ENCODE measurements at places on chromosomes 13 and 19.
A peak's percentile ranks its signal among the peaks of the same experiment; 100 is the strongest.

GRCh38 chr19:55131421-55131820 lies 14.0 kb upstream of the PPP1R12C start:
- H3K27me3 ChIP-seq = no peaks in the 10 kb centered on the region
- no peak for DNase-seq
- no peak overlapping the region for H3K4me3 ChIP-seq
- no peak overlapping the region for H3K27ac ChIP-seq
- no peaks in the 10 kb centered on the region for H3K36me3 ChIP-seq

DNA sequence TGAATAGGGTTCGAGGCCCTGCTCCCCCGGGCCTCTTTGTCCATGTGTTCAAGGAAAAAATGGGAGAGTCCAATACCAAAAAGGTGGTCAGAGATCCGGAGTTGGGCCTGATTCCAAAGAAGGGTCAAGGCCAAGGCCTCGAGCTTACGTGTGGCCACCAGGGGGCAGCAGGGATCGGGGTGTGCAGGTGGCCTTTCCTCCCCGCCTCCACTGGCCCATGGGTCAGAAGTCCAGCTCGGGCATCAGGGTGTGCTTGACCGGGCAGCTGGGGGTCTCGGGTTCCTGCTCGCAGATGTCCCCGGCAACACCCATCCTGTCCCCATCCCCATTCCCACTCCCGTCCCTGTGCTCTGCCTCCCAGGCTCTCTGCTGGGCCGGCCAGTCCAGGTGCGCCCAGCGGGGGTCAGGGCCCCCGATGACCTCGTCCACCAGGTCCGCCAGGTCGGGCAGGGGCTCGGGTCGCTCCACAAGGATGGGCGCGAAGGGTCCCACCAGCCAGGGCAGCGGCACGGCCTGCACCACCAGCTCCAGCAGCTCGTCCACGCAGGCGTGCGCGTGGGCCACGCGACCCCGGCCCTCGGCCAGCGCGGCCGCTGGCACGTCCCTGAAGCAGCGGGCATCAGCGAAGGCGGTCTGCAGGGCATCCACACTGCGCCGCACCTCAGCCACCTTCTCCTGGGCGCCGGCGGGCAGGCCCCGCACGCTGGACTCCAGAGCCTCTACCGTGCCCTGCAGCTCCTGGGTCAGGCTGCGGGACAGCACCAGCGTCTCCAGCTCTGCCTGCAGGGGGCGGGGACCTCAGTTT lies 5.2 kb upstream of the PLIN4 start:
- H3K4me3 ChIP-seq = no peak overlapping the region
- H3K4me1 ChIP-seq = peaks cover 8% of the 10 kb centered on the region
- H3K27ac ChIP-seq = no peak overlapping the region
- DNase-seq = no peak

DNA sequence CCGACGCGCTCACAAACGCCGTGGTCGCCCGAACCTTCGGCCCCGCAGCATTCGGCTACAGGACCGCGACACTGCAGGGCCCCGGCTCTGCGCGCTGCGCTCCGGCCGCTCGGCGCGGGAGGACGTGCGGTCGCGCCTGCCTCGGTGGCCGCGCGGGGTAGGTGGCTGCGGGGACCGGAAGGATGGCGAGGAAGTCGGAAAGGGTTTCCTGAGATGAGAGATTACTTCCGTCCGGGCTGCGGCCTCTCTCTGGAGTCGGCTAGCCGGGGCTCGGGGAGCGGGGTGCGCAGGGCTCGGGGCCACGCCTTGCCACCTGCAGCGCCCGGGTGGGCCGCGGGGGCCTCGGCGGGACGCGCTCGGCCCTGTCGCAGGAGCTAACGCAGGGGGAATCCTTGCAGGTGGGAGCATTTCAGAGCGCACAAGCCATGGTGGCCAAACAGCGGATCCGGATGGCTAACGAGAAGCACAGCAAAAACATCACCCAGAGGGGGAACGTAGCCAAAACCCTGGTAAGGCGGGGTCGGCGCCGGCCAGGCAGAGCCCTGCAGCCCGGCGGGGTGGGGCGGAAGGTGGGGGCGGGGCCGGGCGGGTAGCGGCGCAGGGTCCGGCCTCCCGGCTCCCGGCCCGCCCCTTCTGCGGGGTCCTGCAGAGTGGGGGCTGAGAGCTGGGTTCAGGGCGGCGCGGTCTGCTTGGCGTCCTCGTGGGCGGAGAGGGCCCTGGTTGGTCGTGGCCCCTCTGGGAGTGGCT lies at the start of gene SERP2:
TSS of gene SERP2 (plus strand) at position 224 of the 747 bp plus-strand sequence. CDS start at position 426, 202 bp downstream.
- H3K36me3 ChIP-seq = no peaks in the 10 kb centered on the region
- peaks cover 12% of the 10 kb centered on the region for H3K4me1 ChIP-seq
- H3K4me3 ChIP-seq = peak within 1 kb of the TSS; percentile 59
- no peak for DNase-seq
- H3K27ac ChIP-seq = peak within 1 kb of the TSS; percentile 74

DNA sequence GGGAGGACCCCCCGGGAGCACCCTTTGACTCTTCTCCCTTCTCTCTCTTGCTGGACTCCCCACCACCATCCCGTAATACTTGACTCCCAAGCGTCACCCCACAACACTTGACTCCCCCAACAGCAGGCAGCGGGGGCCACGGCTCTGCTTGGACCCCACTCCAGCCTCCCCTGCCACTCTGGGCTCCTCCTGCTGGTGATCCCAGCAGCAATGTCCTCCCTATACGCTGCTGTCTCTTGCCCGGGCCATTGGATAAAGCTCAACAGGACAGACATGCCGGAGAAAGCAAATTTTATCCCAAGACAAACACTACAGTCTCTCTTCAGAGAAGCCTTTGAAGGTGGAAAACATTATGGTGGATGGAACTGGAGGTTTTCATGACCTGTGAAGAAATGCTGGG lies 20.4 kb upstream of the AMER2 start:
- no peak overlapping the region for H3K4me3 ChIP-seq
- H3K4me1 ChIP-seq = no peaks in the 10 kb centered on the region
- no peak for DNase-seq
- H3K27ac ChIP-seq = no peak overlapping the region
- H3K36me3 ChIP-seq = no peaks in the 10 kb centered on the region

DNA sequence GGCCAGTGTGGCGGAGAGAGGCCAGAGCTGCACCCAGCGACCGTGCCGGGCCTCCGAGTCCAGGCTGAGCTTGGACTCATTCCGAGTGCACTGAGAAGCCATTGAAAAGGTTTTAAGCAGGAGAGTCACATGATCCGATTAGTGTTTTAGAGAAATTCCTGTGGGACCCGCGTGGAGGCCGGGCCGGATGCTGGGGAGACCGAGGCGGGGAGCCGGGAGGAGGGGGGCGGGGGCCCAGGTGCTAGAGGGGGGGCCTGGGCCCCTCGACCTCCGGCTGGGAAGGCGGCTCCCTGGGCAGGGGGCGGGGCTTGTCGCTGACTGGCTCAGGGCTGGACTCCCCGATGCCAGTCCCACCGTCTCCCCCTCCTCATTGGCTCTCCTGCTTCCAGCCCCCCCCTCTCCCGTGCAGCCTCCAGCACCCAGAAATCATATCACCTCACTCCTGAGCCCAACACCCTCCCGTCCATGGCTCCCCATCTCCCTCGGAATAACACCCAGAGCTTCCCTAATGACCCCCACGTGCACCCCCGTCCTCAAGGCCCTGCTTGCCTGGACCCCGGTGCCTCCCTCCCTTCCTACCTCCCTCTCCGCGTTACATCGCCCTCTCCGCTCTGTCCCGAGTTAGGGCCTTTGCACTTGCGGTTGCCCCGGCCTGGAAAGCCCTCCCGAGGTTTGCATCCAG lies 5.2 kb upstream of the ZNF579 start:
- no peaks in the 10 kb centered on the region for H3K36me3 ChIP-seq
- no peaks in the 10 kb centered on the region for H3K27me3 ChIP-seq
- peaks cover 38% of the 10 kb centered on the region for H3K4me1 ChIP-seq
- peak overlapping the region; percentile 12 for H3K27ac ChIP-seq
- peak overlapping the region; percentile 32 for H3K4me3 ChIP-seq
- DNase-seq = no peak

DNA sequence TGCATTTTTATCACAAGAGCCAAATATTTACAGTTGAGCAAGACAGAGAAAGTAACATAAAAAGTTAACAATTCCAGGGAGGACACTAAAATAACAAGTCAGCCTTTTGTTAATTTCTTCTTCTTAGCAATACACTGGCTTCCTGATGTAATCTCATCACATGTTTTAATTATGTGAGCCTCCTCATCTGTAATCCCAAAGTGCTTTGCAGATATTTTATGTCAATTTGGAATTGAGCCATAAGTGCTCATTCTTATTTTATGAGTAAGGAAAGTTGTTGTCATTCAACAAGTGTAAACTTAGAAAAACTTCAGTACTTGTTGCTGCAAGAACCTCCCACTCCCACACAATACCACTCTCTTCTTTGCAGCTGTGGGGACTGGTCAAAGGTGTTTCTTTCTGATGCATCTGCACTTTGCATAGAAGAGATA lies 223.6 kb downstream of the GPC6 start:
- no peaks in the 10 kb centered on the region for H3K36me3 ChIP-seq
- no peak for DNase-seq
- H3K27ac ChIP-seq = no peak overlapping the region
- H3K4me1 ChIP-seq = no peaks in the 10 kb centered on the region
- no peaks in the 10 kb centered on the region for H3K27me3 ChIP-seq

GRCh38 chr19:20318616-20319015 lies 151.6 kb downstream of the ZNF486 start:
- H3K4me3 ChIP-seq = no peak overlapping the region
- no peaks in the 10 kb centered on the region for H3K27me3 ChIP-seq
- H3K36me3 ChIP-seq = no peaks in the 10 kb centered on the region
- no peak overlapping the region for H3K27ac ChIP-seq
- no peaks in the 10 kb centered on the region for H3K4me1 ChIP-seq

DNA sequence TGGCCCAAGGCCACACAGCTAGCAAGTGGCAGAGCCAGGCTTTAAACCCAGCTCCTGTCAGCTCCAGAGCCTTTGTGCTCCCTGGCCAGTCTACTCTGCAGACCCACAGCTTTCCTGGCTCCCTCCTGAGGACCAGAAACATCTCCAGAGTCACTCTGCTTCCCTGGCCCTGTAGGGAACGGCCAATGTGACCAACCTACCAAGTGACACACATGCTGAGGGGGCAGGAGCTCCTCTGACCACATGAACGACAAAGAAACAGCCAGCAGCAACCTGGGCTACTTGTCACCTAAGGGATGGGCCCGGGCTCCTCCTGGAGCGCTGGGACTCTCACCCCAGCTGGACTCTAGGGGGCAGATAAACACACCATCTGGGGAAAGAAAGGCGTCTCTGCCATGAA lies 19.3 kb downstream of the PEG3 start:
- no peak overlapping the region for H3K4me3 ChIP-seq
- H3K27ac ChIP-seq = no peak overlapping the region
- no peaks in the 10 kb centered on the region for H3K4me1 ChIP-seq
- no peaks in the 10 kb centered on the region for H3K27me3 ChIP-seq
- H3K36me3 ChIP-seq = peaks cover 15% of the 10 kb centered on the region
- no peak for DNase-seq

DNA sequence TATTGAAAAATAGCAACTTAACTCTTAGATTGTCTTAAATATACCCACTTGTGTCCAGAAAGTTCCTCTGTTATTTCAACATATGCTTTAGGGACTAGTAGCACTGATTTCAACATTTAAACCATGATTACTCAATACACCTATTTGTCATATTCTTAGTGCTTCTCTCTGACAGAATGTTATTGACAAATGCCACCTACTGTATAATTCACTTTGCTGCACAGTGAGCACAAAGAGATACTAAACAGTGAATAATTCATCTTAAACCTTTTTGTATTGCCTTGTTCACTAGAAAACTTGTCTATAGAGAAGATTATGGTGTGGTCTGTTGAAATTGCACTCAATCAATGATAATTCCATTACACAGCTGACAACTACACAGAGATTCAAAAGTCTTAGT lies 692.6 kb downstream of the PCDH17 start:
- no peak for DNase-seq
- H3K27me3 ChIP-seq = no peaks in the 10 kb centered on the region
- no peak overlapping the region for H3K27ac ChIP-seq
- no peak overlapping the region for H3K4me3 ChIP-seq

DNA sequence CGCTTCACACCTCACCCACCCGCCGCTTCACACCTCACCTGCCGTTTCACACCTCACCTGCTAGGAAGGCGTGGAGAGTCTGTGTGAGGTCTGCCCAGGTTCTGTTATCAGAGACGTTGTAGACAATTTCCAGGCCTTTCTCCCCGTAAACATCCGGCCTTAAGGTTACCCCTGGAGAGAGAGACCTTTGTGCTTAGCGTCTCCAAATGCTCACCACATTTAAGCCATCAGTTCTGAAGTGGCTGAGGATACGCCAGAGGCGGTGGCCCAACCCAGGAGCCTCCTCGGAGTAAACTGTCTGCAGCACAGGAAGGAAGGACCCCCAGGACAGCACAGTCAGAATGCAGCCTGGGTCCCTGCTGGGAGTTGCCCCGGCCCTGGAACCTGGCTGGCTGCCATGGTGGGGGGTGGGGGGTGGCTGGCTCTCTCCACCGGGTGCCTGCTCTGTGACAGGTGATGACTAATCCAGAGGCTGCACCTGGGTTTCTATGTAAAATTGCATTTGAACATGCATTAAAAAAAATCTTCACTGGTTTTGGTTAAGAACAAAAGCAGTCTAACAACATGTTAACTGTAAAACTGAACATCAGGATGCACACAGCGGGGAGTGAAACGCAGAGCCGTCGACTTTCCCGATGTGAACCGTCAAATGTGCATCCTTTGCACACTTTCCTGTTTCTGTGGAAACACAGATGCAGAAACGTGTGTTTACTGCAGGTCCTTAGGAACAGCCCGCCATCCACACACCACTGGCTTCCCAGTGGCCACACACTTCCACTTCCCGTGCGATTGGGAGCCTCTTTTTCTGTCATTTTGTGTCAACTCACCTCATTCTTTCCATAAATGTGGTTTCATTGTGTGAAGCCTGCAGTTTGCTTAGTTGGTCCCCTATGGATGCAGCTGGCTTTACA lies 4.5 kb downstream of the ATP4B start:
- no peaks in the 10 kb centered on the region for H3K4me1 ChIP-seq
- no peak for DNase-seq
- H3K27ac ChIP-seq = no peak overlapping the region
- H3K4me3 ChIP-seq = no peak overlapping the region
- H3K36me3 ChIP-seq = no peaks in the 10 kb centered on the region
- no peaks in the 10 kb centered on the region for H3K27me3 ChIP-seq

DNA sequence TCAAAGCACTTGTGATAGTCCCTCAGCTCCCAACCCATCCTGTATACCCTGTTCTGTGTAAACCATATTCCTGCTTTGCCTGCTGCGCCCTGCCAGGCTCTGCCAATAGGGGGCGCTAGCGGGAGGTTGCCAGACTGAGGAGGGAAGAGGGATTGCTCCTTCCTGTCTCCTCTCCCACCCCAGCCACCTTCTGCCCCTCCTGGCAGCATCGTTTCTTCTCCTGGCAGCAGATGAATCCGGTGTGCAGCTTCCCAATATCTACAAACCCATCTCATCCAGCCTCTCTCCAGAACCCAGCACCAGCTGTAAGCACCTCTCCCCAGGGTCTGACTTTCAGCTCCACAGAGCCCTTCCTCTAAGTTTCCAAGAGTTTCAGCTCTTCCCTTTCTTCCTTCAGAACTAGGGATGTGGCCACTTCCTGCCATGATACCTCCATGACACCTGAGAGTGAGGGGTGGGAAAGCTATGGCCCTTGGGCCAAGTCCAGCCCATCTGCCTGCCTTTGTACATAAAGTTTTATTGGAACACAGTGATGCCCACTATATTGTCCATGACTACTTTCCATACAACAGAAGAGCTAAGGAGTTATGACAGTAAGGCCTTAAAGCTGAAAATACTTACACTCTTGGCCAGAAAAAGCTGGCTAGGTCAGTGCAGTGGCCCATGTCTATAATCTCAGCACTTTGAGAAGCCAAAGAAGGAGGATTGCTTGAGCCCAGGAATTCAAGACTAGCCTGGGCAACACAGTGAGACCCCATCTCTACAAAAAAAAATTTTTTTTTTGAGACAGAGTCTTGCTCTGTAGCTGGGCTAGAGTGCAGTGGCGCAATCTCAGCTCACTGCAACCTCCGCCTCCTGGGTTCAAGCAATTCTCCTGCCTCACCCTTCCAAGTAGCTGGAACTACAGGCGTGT lies 34.5 kb upstream of the ATP1A3 start:
- no peaks in the 10 kb centered on the region for H3K4me1 ChIP-seq
- DNase-seq = no peak
- H3K4me3 ChIP-seq = no peak overlapping the region
- no peaks in the 10 kb centered on the region for H3K27me3 ChIP-seq
